ENCODE measurements at places on chromosomes 7 and 10.

- DNase-seq = no peak
These were observed 227.0 kb downstream of the TRIL start for GRCh38 chr7:28731092-28731658.

- no peak for DNase-seq
These were observed 2.7 kb downstream of the PUS7 start for GRCh38 chr7:105519353-105519752.

DNA sequence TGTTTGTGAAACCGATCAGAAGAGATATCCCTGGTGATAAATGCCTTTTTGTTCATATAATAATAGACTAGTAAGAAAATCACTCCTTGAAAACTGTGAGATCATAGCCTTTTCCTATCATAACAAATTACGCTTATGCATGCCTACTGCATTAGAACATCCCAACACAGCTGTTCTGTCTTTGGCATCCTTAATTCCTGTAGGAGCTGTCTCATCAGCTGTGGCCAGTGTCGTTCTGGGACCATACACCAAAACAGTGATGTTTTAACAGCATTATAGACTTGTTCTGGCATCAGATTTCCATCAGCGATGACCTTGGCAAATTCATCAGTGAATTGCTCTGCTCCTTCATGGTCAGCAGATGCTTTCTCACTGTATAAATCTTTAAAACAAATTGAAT, 423.6 kb upstream of the LRGUK start:
- DNase-seq = no peak

- DNase-seq = no peak
These were observed 31.8 kb upstream of the LSM8 start for GRCh38 chr7:118152149-118152548.

- no peak for DNase-seq
These were observed 16.2 kb downstream of the LHPP start for GRCh38 chr10:124477614-124478363.

GRCh38 chr10:97338041-97338440, 3.5 kb upstream of the FRAT2 start:
- no peak for DNase-seq

DNA sequence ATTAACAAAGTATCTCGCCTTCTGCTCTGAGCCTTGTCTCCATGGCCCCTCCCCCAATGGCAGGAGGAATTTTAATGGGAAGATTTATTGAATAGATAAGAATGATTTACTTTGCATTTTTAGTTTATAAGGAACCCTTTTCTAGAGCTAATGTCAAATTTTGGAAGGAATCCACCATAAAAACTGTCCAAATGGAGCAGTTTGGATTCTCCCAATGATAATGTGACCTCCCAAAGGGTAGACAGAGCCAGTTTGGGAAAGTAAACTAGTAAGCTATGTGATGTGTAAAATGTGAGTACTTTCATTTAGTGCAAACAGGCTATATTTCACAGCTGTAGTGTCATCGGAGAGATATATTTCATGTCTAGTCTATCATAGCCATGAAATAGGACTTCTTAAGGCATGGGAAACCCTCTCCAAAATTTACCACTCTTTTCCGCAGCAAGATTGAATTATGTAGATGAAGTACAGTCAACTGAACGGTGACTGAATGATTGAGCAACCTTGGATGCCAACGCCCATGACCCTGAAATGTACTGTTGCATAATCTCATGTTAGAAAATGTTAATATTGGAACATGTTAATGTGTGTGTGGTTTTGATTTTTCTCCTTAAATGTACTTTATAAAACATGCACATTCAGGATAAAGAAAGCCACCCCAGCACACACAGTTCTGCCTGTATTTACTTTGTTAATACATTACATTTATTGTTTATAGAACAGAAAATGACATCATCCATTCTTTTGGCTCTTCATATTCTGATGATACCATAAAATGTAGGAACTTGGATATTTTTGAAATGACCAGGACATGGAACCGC, 140.6 kb downstream of the NRP1 start:
- no peak for DNase-seq

Measured in activated CD4-positive, alpha-beta T cell treated with anti-CD3 and anti-CD28 coated beads for 4 hours (primary cell).